ENCODE measurements at places on chromosomes 4 and X.

DNA sequence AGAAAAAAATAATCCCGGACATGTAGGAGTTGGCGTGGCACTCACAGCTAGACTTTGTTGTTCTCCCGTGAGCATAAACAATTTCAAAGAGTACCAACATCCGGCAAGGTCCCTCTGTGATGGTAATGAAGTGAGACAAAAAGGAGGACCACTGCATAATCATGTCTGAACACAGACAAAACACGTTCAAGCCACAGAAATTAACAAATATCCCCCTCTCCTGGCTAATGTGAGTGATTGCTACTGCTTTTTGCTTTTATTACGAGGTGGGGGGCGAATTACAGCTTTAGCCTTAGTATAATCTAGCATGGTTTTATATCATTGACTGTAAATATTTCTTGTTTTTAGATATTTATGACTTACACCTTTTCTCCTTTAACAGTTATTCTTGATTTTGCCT, 118.5 kb downstream of the PLS3 start:
- DNase-seq, result no peak

GRCh38 chrX:153029875-153030274, 26.4 kb upstream of the PNMA3 start:
- no peak for DNase-seq

DNA sequence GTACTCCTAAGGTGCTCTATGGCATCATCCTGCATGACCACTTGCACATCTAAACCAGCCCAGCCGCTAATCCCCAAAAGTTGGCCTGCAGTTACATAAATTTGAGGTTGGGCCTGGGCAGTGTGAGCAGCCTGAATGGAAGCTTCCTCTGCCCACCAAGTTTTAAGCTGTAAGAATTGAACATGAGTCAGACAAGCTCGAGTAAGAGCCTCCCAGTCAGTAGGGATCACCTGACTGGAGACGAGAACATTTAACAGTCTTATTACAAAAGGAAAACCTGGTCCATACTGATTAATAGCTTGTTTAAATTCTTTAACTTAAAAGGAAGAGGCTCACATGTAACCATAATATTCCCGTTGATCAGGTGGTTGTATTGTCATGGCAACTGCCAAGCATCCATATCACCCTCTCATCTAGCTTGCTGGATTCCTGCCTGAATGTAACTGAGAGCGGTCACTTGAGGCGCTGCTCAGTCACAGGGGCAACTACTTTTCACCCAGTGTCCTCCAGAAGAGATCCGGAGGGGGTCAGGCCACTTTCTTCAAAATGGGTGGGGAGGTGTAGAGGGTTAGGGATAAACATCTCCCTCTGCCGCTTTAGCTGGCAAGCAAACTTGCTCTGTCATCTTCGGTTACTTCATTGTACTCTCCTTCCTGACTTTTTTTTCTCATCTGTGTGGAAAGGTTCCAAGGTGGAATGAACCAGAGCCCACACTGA, 56.6 kb upstream of the WDR1 start:
- DNase-seq, result no peak

GRCh38 chr4:26692014-26692726, 108.3 kb downstream of the TBC1D19 start:
- no peak for DNase-seq

DNA sequence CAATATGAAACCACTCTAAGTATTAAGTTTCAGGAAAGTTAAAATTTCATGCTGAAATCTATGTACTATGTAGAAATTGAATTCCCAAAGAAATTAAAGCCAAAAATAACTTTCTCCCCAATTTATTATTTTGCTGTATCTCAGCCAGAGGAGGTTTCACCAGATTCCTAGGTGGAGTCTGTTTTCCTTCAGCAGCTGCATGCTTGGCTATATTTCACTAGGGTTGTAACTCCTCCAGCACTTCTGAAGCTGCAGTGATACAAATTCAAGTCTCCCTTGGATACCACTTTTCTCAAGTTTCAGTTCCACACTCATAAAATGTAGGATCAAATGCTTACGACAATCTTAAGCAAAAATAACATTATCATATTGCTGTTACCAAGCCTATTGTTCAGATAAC, 41.2 kb upstream of the ZC4H2 start:
- no peak for DNase-seq

GRCh38 chr4:114077610-114078009, 98.2 kb upstream of the ARSJ start:
- no peak for DNase-seq

DNA sequence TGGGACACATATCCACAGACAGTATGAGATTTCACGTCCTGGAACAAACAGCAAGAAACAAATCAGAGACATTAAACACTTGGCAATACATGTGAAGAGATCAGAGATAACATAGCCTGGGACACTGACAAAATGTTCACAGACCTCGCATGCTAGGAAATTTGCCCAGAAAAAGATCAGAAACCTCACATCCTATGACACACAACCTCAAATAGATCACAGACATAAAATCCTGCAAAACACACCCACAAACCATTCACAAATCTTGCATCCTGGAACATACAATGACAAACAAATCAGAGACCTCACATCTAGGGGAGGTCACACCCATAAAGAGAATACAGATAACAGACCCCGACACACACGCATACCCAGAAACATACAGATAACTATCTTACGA, 18.0 kb downstream of the SUV39H1 start:
- DNase-seq, result peak; percentile 67

DNA sequence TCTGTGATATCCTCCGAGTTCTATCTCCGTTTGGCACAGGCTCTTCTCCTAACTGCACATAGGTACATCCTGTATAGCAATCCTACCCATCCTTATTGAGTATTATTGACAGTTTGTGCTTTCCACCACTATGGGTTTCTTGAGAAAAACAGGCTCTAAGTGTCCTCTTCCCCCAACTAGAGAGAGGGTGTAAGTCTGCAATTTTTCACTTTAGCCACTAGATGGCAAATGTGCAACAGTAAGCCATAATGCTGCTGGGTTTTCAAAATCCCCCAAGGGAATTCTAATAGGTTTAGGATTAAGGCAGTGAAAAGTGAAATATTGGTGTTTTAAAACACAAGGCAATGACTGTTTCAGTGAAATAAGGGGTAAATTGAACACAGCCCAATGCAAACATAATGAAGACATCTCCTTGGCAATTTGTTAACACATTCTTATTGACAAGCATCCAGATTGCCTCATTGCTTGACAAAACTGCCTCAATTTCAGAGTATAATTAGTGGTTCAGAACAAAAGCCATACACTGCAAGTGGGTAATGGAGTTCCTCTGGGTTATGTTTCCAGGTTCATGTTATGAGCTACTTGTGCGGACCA, 239.0 kb upstream of the HTR2C start:
- DNase-seq, result no peak

- DNase-seq, result no peak
Measured at GRCh38 chr4:11525085-11525484, 96.4 kb upstream of the HS3ST1 start.

GRCh38 chrX:96447161-96447560, 237.5 kb upstream of the DIAPH2 start:
- no peak for DNase-seq

- DNase-seq, result no peak
Measured at GRCh38 chrX:3757510-3758025, 44.1 kb upstream of the PRKX start.

DNA sequence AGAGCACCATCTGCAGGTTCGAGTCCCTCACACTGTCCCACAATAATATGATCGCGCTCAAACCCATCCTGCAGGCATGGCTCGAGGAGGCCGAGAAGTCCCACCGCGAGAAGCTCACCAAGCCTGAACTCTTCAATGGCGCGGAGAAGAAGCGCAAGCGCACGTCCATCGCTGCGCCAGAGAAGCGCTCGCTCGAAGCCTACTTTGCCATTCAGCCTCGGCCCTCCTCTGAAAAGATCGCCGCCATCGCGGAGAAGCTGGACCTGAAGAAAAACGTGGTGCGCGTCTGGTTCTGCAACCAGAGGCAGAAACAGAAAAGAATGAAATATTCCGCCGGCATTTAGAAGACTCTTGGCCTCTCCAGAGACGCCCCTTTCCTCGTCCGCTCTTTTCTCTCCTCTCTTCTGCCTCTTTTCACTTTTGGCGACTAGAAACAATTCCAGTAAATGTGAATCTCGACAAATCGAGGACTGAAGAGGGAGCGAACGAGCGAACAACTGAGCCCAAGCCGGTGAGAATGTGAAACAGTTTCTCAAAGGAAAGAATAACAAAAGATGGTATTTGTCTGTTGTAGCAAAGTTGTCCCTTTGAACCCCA, 1.9 kb downstream of the POU4F2 start:
- DNase-seq, result no peak

DNA sequence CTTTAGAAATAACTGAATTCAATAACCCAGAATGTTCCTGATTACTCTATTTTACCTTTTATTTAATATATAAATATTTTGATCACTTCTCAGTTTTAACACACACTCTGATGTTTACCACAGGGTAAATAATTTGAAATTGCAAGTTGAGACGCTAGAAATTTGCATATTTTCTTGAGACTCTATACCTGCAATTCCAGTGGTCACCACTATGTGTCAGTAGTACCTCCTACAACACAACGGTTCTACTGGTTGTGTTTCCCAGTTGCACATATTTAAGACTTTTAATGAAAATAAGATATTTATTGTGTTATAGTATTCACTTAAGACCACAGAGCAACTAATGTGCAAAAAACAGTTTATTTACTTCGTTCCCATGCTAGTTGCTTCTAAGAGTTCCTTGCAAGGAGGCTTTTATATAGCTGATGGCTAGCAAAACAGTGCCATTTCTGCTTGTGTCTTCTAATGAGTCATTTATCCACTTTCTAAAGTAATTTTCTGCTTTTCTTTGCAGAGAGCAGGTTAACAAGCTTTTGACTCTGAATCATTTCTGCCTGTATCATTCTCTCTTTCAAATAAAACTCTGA, 98.9 kb upstream of the PDLIM3 start:
- no peak for DNase-seq

DNA sequence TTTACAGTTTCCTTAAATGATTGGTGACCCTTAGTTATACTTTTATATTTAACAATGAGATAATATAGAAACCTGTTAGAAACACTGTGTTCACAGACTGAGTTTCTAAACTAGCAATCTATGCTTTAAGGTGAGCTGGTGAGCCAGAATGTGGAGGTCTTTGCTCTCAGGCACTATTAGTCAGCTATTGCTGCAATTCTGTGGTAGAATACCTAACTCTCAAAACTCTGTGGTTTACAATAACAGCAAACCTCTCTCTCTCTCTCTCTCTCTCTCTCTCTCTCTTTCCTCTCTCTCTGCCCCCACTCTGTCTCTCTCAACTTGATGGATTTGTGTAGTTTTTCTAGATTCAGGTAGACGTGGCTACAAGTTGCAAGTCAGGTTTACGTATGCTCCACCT, 17.6 kb upstream of the LCORL start:
- DNase-seq, result no peak

GRCh38 chr4:84215217-84215616, 283.9 kb downstream of the NKX6-1 start:
- no peak for DNase-seq

GRCh38 chr4:177573507-177573906, 131.3 kb upstream of the AGA start:
- DNase-seq, result no peak

DNA sequence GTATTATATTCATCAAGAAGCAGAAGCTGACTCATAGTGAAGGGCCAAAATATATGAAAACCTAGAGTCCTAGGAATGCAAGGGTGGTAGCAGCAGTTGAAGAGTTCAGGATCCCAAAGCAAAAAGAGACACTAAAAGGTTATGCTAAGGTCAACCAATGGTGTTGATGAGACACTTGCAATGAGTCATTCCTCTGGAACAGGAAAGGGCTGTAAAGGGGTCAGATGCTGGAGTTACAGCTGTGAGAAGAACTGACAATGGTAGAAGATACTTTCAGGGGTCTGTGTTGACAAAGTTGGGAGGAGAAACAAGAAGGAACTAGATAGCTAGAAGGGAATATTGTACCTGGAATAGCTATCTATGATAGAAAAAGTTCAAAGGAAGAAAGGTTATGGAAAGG, 47.5 kb downstream of the ZGRF1 start:
- DNase-seq, result no peak

GRCh38 chrX:19382555-19383145, 38.9 kb downstream of the PDHA1 start:
- DNase-seq, result peak; percentile 25

GRCh38 chr4:152661649-152662048, 18.1 kb downstream of the TMEM154 start:
- DNase-seq, result no peak

- DNase-seq, result no peak
Measured at GRCh38 chr4:179415037-179415846, 1973.0 kb upstream of the AGA start.

DNA sequence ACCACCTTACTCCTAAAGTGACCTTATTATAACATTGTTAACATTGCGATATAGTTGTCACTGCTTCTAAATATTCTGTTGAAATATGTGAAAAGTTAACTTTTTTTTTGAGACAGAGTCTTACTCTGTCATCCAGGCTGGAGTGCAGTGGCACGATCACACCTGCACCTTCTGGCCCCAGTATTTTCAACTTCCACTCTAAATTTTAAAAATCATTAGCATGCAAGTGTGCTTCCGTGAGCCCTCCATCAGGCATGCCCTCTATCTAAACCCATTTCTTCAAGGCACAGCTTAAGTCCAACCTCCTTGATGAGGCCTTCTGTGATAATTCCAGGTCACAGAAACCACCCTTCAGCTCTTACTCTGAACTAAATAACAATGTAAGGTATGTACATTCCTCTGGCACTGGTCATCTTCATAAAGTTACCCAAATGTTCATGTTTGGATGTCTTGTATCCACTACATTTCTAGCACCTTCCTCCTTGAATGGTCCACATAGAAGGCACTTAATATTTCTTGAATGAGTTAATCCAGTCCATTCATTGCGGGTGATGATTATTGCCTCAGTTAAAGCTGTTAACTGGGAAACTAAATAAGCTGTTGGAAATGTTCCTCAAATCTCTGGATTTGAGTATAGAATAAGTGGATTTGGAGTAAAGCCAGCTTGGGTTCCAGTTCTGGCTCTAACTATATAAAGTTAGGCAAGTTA, 38.6 kb upstream of the TMEM131L start:
- DNase-seq, result no peak

DNA sequence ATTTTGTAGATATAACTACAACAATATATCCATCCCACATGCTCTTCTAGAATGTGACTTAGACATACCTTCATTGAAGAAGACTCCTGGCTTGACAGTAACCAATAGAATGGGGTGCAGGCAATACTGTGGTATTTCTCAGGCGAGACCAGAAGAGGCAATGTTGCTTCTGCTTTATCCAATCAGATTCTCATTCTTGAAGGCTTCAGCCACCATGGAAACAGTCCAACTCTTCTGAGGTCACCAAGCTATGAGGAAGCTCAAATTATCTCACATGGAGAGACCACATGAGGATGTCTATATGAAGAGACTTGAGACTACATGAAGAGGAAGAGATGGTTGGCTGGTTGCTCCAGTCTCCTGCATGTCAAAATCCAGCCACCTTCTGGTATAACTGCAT, 469.9 kb downstream of the PCDH10 start:
- no peak for DNase-seq
